ENCODE measurements at places on chromosomes 6 and 20. TPM values are rescaled to one million over a fixed set of nuclear protein-coding genes. Genes with fewer than 3 reads are reported as not detected.

SCRT2 gene
- total RNA-seq, result not detected

B3GALT4 gene
- 2.8 TPM for total RNA-seq

KIF13A gene
- total RNA-seq, result 88.5 TPM

OARD1 gene
- total RNA-seq, result 6.2 TPM

OXT gene
- total RNA-seq, result not detected

MMP24 gene
- 0.78 TPM for total RNA-seq

Measured in pulmonary artery endothelial cell (primary cell).